ENCODE measurements at places on chromosomes 13 and 19.

- DNase-seq, result no peak
Measured at GRCh38 chr13:30022796-30023195, 172.4 kb upstream of the UBL3 start.

DNA sequence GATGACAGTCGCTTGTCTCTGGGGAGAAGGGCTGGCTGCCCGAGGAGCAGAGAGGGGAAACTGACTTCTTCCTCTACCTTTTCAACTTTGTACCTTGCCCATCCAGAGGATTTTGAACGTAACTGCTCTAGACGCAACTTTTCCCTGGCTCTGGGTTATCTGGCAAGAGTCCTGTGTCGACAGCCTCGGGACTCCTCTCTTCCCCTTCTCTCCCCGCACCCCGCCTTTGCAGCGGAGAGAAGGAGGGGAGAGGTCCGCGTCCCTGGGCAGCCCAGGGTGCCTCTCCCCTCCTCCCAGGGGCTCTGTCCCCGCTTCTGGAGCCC lies 574 bp downstream of the SH3GL1 start:
- no peak for DNase-seq

GRCh38 chr13:39784347-39784746 lies 128.9 kb downstream of the COG6 start:
- no peak for DNase-seq

- no peak for DNase-seq
Measured at GRCh38 chr13:48431431-48431830, 18.5 kb upstream of the LPAR6 start.

DNA sequence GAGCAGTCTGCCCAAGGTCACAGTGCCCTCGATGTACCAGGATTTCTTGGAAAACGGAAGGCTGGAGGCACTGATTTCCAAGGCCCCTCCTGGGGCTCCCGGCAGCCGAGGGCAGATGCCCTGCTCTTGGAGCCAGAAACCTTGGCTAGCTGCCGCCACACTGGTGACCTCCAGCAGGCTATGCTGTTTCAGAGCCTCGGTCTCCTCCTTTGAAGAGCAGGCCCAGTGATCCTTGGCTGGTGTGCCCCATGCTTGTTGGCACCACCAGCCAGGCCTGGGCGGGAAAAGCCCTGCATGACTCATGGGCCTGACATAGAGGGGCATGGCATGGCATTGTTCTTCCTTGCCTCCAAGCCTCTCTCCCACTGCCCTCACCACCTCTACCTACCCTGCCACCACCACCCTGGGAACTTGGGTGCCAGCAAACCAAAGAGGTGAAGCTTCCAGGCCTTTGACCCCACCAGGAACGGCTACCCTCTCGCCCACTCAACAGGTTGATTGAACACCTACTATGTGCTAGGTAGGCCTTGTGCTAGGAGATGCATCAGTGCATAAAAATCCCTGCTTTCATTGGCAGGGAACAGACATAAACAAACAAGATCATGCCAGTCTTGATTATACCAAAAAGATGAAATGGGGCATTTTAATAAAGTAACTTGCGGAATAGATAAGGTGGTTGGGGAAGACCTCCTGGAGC lies 1.6 kb upstream of the CLEC11A start:
- DNase-seq, result no peak

DNA sequence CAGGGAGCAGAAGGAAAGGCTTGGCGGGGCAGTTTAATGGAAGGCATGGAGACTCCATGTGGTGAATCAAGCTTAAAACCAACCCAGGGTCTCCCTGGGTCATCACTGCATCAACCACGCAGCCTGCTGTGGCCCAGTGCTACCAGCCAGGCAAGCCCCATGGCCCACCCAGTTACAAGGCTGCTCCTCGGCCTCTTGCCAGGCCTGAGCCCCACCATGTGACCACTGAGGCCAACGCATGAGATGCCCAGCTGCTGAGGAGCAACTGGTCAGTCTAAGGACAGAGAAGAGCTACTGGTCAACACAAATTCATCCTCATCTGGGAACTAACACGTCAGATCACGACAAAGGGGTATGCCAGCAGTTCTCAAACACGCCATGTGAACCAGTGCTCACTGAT lies 15.4 kb upstream of the KPTN start:
- DNase-seq, result no peak

DNA sequence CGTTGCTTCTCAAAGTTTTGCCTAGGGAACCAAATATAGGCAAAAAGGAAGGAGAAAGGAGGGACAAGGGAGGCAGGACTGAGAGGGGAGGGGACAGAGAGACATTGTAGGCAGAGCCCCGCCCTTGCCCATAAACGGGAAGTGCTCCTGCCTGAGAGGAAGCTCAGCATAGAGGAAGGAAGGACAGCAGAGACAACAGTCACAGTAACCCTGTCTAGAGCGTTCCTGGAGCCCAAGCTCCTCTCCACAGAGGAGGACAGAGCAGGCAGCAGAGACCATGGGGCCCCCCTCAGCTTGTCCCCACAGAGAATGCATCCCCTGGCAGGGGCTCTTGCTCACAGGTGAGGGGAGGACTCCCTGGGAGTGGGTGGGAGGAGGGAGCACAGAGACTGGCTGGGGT lies at the start of gene CEACAM21:
Gene CEACAM21 (plus strand): TSS at position 169 of the 400 bp plus-strand sequence. CDS start 109 bp downstream, at position 278.
- no peak for DNase-seq

- DNase-seq, result no peak
Measured at GRCh38 chr19:12947702-12948611, 2.3 kb downstream of the RAD23A start.

GRCh38 chr13:99686944-99687411 lies 185.7 kb downstream of the TM9SF2 start:
- DNase-seq, result no peak

DNA sequence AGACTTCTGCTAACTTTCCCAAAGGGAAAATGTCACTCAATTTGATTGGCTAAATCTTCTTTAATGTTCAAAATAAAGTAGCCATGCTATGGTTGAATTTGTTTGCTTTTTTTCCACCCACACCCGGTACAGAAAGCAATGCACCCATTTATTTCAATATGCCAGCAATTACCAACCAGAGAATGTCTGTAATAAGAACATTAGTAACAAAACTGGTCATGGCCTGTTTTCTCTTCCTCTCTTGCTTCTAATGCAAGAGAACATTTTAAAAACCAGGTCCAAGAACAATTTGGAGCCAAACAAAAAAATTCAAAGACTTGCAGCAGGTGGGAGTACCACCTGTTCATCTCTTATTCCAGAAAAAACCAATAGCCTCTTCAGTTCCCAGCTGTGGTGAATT lies 1108.8 kb upstream of the PCDH20 start:
- no peak for DNase-seq

GRCh38 chr19:4472174-4472974 lies at the start of gene HDGFL2:
Gene HDGFL2 (plus strand): TSS chr19:4472297. CDS start chr19:4472351, 54 bp downstream.
- no peak for DNase-seq

DNA sequence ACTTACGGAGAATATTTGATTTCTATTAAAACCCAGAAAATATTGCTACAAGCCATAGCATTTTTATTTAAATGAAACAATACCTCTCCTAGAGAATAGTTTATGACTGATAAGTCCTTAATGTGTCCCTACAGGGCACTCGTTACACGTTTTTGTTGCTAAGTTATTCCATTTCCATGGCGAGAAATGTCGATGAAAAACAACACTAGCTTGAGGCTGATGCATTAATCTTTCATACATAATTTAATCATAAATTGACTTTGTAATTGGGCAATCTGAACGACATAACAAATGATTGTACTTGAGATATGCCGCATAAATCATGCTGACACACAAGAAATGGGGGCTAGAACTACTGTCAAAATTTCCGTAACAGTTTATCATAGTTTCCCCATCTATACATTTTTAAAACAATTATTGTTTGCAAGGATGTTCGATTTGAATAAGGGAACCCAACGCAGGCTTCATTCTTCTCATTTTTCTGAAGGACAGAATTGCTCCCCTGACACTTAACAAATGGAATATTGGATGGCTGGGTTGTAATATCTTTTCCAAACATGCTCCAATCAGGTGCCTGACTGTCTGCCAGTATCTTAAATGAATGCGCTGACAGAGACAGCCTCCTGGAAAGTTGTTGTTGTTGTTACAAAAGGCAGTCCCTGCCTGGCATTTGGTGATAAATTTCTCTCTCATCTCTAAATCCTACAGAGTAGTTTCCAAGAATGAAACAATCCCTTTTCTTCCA lies 61.9 kb downstream of the FLT1 start:
- peak; percentile 36 for DNase-seq

DNA sequence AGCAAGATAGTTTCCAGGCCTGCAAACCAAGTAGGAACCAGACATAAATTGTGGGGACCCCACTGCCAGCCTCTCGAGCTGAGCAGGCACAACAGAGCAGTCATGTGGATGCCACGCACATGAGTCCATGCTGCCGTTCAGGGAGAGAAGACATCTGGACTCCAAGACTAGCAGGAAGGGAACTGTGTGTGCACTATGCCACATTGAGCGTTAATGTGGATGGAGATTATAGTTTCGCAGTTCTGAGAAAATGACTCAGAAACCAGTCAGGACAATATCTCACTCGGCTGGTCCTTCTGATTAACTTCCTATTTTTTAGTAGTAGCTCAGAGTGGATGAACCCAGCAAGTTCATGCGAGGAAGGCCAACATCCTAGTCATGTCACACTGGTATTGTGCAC lies 124.9 kb downstream of the CRYL1 start:
- DNase-seq, result no peak

GRCh38 chr19:8700956-8701355 lies 2.4 kb upstream of the ACTL9 start:
- no peak for DNase-seq

GRCh38 chr13:27273658-27274425 lies 3.2 kb downstream of the RASL11A start:
- DNase-seq, result no peak

DNA sequence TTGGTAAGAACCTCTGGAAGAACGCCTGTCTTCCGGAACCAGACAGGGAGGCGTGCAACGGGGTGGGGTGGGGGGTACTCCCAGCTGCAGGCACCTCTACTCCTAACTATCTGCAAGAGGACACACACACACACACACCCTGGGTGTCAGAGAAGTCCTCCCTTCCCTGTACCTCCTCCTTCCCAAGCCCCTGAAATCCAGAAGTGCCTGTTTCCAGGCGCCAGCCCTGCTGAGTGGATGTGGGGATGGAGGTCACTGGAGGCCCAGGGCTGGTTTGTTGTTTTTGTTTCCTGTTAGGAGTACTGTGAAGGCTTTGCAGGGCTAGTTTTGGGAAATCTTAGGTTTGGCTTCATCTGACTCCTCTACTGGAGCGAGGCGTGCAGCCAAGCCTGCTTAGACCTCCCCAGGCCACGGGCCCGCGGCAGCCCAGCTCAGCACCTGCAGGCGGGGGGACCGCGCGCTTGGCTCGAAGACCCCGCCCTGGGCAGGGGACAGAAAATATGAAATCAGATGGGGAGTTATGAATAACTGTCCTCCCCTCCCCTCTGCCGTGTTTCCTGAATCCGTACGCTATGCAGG lies 36.4 kb downstream of the SOX1 start:
- no peak for DNase-seq

GRCh38 chr13:110340812-110341444 lies 33.8 kb downstream of the COL4A2 start:
- no peak for DNase-seq

DNA sequence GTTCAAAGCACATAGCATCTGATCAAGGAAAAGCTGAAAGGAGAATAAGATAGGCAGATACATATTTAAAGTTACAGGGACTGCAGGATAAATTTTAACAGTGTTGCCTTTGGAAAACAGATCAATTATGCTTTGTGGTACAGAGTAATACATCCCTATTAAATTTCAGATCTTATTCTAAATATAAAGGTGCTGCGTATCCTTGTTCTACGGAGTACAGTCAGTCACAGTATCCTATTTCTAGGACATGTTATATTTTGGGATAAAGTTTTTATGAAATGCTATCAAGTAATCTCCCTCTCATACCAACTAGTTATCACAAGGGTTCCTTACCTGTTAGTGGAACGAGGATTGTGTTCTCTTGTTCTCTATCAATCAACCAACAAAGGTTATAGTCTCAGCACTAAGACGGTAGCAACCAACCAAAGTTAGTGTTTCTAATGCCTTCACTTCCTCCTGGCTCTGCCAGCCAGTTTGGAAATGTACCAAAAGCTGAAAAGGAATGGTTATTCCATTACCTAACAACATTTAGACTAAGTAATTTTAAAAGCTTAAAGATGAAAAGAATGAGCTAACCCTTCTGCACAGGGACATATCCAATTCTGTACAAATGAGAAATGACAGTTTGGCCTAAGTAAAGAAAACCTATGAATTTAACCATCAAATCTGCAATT lies 35.2 kb downstream of the TSC22D1 start:
- DNase-seq, result no peak

Measured in forelimb muscle (tissue), 1 donor.